ENCODE measurements at places on chromosomes 16 and 17.

- no peak for DNase-seq
These were observed 471.3 kb downstream of the NPIPA7 start for GRCh38 chr16:16850274-16850673.

DNA sequence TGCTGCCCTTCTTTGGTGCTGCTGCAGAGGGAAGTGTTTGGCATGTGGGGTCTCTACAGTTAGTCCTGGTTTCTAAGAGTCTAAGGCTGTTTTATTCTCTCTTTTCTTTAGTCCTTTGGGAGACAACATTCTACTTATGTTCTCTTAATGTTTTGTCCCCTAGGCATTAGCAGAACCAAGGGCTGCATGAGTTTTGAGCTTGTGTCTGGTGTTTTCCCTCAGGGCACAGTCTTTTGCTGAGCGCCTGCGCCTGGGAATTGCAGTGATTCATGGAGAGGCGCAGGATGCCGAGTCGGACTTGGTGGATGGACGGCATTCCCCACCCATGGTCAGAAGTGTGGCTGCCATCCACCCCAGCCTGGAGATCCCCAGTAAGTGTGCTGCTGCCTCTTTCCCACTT, 41.1 kb upstream of the SLC5A10 start:
- no peak for DNase-seq

DNA sequence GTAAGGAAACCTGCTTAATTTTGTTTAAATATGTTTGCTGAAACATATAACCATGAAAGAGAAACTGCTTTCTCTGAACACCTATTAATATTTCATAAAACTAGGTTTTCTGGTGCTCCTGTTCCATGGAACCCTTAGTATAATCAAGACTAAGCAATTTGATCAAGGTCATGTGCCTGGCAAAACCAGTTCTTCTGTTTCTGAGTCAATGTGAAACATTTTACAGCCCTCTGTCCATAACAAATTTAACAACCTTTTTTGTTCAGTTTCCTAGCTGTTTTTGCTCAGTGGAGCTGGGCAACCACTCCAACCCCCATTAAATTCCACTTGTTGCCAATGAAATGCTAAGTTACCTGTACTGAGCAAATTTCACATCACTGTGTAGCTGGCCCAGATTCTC, 344.0 kb downstream of the CA10 start:
- no peak for DNase-seq

DNA sequence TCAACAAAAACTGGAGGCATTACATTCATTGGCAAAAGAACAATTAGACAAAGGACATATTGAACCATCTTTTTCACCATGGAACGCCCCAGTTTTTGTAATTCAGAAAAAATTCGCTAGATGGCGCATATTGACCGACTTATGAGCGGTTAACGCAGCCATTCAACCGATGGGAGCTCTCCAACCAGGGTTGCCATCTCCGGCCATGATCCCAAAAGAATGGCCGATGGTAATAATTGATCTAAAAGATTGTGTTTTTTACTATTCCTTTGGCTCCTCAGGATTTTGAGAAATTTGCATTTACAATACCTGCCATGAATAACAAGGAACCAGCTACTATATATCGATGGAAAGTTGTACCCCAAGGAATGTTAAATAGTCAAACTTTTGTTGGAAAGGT, 21.4 kb downstream of the ALOX15B start:
- DNase-seq = peak; percentile 24

- no peak for DNase-seq
These were observed 12.5 kb upstream of the DPEP1 start for GRCh38 chr16:89600956-89601355.

GRCh38 chr17:63039342-63039741, 73.3 kb downstream of the TANC2 start:
- no peak for DNase-seq

DNA sequence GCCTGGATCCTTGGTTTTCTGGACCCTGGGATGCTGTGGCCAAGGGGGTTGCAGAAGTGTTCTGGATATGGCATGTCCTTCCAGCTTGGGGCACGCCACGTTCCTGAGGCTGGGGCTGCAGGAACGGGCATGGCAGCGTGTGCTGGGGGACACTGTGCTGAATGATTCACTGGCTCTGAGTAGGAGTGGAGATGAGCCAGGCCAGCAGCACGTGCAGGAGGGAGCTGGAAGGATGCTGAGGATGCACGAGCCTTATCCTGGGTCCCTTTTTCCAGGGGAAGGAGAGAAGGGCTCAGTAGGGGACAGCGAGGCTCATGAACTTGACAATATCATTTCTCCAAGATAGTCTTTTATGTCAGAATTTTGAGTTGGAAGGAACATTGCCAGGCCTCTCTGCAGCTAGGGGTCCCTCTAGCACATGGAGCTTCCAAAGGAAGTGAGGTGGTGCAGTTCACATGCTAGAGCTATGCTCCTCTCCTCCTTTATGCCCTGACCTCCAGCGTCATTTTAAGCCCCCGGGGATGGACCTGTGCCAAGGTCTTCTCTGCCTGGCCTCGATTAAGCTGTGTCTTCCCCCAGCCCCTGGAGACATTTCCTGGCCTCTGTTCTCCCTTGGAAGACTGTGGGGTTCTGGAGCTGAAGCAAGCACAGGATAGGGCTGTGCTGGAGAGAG, 125.9 kb downstream of the OR1D5 start:
- DNase-seq = no peak

DNA sequence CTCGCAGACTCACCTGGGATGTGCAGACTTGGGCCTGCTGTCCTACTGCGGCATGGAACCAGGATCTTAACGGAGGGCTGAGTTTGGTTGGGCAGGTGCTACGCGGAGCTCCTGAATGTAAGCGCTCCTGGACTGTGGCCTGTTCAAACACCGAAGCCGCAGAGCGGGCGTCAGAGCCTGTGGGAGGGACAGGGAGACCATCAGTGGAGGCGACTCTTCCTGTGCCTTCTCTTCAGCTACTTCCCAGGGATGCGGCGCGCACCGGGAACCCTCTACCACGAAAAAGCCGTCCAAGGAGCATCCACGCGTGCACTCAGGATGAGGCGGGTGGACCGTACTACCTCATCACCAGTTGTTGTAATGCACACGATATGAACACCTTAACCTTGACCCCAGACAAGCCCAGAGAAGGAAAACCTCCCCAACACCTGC, 2.0 kb downstream of the USP36 start:
- DNase-seq = no peak

DNA sequence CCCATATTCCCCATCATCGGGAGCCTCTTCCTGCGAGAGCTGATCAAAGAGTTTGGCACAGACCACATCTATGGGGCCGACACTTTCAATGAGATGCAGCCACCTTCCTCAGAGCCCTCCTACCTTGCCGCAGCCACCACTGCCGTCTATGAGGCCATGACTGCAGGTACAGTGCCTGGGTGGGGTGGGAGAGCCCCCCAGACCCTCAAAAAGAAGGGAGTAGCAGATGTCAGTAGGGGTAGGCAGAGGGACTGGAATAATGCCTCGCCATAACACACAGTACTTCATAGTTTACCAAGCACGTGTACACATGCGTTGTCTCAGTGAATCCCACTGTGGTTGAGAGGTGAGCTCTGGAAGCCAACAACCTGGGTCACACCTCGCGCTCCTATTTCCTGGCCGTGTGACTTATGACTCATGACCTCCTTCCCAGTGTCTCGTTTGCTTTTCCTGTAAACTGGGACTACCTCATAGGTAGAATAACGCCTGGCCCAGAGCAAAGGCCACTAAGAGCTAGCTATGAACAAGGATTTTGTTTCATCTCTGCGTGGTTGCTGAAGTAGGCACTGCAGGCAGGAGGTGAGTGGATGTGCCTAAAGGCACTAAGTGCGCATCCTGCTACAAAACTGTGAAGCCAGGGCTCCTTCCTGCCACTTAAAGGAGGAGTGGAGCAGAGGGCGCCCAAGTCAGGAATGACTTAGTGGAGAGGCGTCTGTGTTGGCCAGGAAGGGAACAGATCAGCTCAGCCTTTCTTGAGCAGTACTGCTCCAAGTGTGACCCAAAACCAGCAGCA, 5.2 kb downstream of the NAGLU start:
- peak; percentile 30 for DNase-seq

DNA sequence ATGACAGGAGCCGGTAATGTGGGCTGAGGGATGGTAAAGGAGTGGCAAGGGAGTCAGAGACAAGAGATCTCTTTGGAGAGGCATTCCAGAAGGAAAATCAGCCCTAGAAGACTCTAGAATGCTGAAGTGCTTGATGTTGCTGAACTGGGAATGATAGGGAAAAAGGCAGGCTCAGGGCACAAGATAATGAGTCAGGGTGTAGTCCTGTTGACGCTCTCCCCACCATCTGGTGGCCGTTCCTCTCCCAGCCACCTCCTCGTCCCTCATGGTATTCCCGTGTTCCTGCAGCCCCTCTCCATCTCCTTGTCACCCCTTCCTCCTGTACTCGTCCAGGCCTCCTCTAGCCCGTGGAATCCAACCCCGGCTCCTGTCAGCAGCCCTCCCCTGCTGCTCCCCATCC, 11.1 kb upstream of the ALDOA start:
- no peak for DNase-seq

GRCh38 chr16:66289986-66290385, 76.5 kb upstream of the CDH5 start:
- no peak for DNase-seq

Data from effector CD8-positive, alpha-beta T cell (primary cell).